ENCODE measurements at places on chromosomes 3 and 15.

- DNase-seq = no peak
These were observed 80.9 kb downstream of the PEX5L start for GRCh38 chr3:179955809-179956208.

- no peak for DNase-seq
These were observed 317.3 kb downstream of the ZNF385D start for GRCh38 chr3:21433751-21434150.

DNA sequence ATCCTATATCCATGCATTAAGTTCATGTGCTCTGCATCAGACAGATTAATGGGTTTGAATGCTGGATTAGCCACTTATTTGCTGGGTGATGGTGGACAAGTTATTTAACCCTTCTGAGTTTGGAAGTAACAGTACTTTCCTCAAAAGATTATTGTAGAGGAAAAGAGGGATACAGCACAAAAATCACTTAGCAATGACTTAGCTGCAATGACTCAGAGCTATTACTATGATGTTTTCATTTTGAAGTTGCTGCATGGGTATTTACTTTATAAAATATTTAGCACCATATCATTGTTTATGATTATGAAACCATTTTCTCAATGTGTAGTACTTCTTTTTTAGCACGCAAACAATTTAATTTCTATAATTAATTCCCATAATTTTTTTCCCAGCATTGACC lies 248.4 kb downstream of the MYRIP start:
- no peak for DNase-seq

GRCh38 chr3:189258261-189258660 lies 86.5 kb downstream of the TPRG1 start:
- DNase-seq = no peak

DNA sequence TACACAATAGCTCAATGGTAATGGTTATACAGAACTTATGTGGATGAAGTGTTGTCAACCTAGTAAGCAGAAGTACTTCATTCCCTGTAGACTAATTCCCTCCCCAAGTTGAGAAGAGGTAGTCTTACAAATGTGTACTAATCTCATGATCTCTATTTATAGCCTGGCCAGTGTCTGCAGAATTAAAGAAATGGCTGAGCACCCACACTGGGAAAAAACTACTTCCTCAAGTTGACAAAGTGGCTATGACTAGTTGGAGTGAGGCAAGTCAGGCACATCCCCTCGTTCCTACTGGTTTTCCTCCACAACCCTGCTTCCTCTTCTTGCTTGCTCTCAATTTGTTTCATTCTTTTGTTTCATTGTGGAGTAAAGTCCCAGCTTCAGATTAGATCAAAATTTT lies 566.7 kb upstream of the ZNF717 start:
- DNase-seq = no peak

DNA sequence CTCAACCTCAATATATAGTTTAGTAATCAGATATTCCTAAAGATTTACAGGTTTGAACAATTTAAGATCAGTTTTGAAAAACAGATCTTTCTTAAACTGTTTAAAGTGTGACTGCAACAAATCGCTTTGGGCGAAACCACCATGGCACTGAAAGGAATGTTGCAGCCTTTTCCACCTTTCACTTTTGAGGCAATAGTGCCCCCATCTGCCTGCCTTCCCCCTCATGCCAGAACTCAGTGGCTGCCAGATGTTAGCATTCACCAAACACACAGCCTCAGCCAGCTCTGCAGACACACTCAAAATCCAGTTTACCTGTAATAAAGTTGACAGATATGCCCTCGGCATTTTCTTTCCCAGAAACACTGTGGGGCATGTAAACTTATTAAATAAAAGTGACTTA lies 3.3 kb downstream of the LYSMD4 start:
- DNase-seq = peak; percentile 32

DNA sequence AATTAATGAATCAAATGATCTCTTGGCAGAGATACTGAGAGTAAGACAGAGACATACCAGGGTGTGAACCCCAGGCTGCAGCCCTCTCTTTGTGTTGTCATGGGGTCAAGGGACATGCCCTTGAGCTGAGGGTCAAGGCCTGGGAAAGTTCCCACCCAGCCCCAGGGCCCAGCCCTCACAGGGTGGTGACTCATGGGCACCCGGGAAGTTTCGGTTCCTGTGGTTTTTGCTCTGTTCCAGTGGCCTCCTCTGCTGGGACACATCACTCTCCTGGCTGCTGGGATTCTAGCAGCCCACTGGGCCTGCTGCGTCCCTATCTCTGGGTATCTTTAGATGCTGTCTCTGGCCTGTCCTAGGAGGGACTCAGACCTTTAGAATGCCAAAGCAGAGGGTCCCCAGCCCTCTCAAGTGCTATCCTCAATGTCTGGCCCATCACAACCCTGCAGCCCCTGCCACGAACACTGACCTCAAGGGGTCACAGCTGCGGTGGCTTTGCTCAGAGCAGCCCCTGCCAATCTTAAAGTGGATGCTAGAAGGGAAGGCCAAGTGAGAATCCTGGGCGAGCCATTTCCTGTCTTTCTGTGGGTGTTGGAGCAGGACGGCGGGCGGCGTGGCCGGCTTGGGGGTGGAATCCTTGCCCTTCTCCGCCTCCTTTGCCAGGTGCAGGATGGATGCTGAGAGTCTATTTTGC lies 148.4 kb upstream of the TLE3 start:
- no peak for DNase-seq

DNA sequence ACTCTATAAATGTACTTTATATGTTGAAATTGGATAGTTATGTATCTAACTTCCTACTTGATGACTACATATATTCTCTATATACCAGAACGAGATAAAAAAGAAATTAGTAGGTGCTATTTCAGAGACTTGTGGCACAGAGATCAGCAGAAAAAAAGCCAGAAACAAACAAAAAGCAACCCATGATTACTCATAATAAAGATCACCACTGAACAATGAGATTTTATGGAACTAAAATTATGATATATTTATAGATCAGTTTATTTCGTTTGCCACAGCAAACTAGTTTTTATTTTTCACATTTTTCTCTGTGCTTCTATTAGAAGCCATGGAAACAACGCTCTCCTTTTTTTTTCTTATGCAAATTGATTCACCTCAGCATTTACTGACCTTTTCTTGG lies 15.1 kb upstream of the PROK2 start:
- no peak for DNase-seq

GRCh38 chr3:12005951-12006625 lies 1.9 kb downstream of the SYN2 start:
- DNase-seq = no peak

DNA sequence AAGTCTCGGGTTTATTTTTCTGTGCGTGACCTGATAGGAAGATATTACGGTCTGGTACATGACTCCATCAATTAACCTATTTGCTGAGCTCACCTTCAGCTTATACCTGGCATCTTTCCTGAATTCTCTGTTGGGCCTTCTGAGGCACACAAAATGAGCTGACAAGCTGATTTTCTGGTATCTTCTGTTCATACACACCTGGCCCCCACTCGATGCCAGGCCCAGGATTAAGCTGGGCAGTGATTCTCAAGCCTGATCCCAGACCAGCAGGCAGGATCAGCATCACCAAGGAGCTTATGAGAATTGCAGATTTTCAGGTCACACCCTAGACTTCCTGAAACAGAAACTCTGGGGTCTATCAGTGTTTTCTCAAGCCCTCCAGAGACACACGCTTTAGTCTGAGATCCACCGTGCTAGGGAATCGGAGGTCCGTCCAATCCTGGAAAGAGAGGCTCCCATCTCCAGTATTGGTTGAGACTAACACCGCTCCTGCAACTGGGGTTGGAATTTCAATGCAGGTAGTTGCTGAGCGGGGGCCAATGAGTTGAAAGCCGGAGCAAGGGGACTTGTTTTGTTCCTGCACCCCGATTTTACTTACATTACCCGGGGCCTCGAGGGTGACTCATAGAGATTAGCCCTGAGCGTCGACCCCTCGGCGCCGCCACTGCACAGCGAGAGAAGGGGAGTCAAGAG lies 636 bp upstream of the EIF1B start:
- DNase-seq = no peak
